ENCODE measurements at places on chromosomes 12 and 14. TPM values are rescaled to one million over a fixed set of nuclear protein-coding genes. Genes with fewer than 3 reads are reported as not detected.

OR4E2 gene
- not detected for total RNA-seq

SIX6 gene
- total RNA-seq, result not detected

CLEC7A gene
- under 0.01 TPM for total RNA-seq

KERA gene
- total RNA-seq, result not detected

CFL2 gene
- 173 TPM for total RNA-seq

HNRNPA1 gene
- 242 TPM for total RNA-seq

PTPN21 gene
- 14.2 TPM for total RNA-seq

NPFF gene
- not detected for total RNA-seq

NFATC4 gene
- 56.4 TPM for total RNA-seq

SMOC1 gene
- total RNA-seq, result not detected

CLEC2A gene
- not detected for total RNA-seq

ENDOU gene
- not detected for total RNA-seq

FBLN5 gene
- 77.7 TPM for total RNA-seq

PLA2G1B gene
- total RNA-seq, result not detected

DNA sequence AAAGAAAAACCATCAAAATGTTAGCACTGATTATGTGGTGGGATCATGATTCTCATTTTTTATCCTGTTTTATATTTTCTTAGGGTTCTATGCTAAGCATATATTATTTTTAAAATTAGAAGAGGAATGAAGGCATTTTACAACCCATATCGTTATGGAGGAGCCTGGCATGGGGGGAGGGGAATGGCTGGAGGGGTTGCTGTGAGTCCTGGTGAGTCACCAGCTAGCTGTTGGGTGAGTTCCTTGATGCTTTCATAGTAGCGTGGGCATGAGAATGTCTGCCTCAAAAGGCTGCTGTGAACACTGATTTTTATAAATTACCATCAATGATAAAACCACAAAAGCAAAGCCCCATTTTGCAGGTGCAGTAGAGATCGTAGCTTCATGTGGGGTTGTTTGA, 46.9 kb downstream of the C14orf132 start:
- peak; percentile 62 for DNase-seq

GRCh38 chr12:56785141-56785865, 22.2 kb downstream of the HSD17B6 start:
- DNase-seq, result no peak

- no peak for DNase-seq
Measured at GRCh38 chr12:51528852-51529650, 62.0 kb upstream of the SCN8A start.

- DNase-seq, result no peak
Measured at GRCh38 chr14:39369029-39369428, 63.2 kb downstream of the FBXO33 start.

DNA sequence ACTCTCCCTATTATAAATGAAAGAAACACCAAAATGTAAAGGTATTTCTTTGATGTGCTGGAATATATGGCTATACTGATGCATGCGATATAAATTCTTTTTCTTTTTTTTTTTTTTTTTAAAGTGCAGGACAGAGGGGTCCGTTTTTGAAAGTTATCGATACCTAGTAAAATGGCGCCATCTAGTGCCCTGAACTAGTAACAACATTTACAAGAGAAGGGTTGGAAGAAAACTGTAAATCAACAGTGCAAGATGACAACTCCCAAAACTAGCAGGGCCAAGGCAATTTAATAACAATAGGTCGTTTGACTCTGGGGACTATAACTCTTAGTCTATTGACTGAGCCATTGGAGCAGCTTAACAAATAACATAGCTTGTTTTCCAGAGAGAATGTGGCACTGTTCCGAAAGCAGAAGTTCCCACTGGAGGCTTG, 137.7 kb downstream of the SPTSSA start:
- DNase-seq, result peak; percentile 53

DNA sequence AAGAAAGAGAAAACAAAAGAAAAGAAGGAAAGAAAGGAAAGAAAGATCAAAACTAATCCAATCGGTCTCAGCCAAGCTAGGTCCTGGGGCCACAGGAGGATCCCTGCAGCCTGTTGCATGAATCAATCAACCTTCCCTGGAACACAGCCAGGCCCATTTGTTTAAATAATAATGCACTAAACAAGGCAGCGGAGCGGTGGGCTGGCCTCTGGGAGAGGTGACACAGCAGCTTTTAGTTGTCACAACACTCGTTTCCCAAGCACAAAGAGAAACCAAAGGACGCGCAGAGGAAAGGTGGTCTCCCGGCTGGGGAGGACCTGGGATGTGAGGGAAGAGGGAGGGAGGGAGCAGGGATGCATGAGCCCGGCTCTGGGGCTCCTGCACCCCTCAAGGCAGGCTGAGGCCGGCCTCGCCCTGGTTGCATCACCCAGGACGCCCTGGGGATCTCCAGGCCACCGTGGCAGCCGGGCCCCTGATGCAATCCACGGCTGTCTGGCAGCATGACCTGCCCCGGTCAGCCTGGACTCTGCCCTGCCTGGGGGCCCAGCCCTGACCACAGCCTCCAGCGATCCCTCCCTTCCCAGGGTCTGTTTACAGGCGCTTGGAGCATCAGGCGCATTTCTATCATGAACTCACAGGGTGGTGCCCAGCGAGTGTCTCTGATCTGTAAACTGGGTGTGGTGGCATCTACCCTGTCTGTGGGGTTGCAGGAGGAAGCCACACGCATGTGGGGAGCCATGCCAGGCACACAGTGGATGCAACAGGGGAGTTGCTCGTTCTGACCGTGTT, 32.5 kb downstream of the MMP17 start:
- peak; percentile 96 for DNase-seq

GRCh38 chr14:65098586-65098985, 3.7 kb downstream of the MAX start:
- DNase-seq, result peak; percentile 75

DNA sequence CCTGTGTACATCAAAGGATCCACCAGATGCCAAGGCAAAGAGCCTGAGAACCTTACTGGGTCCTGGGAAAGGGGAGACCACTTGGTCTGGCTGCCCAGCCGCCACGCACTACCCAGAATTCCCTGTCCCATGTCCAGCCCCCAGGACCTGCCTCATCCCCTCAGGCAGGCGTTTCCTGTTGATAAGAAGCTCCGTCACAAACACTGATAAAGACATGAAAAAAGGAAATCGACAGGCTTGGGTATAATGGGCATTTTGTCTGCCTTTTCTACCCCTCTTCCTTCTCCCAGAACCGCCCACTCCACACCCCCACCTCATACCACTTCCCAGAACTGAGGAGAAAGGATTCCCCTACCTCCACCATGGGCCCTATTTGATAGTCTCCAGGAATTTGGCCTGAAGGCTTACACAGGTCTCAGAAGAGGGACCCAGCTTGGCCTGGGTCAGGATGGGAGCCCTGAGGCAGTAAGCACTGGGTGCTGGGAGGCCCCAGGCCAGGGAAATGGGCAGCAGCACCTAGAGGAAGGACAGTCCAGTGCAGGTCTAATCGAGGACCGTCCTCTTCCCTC, 18.8 kb downstream of the ACVRL1 start:
- peak; percentile 64 for DNase-seq

DNA sequence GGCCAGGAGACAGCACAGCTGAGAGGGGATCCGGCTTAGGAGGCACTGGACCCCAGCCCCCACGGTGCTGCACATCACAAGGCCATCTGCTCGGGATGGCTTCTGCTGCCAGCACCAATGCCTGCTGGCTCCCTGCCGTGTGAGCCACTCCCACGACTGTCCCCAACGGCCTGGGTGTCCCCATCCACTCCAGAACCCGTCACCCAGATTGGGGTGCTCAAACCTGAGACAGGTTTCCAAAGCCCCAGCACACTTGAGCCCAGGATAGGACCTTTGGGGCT, 102.4 kb downstream of the RFLNA start:
- no peak for DNase-seq

- DNase-seq, result no peak
Measured at GRCh38 chr12:49764126-49764525, 22.8 kb downstream of the TMBIM6 start.

- DNase-seq, result peak; percentile 30
Measured at GRCh38 chr12:43151441-43151981, 400.5 kb downstream of the ADAMTS20 start.

GRCh38 chr14:104865631-104866441, 768 bp downstream of the CEP170B start:
- DNase-seq, result peak; percentile 68

DNA sequence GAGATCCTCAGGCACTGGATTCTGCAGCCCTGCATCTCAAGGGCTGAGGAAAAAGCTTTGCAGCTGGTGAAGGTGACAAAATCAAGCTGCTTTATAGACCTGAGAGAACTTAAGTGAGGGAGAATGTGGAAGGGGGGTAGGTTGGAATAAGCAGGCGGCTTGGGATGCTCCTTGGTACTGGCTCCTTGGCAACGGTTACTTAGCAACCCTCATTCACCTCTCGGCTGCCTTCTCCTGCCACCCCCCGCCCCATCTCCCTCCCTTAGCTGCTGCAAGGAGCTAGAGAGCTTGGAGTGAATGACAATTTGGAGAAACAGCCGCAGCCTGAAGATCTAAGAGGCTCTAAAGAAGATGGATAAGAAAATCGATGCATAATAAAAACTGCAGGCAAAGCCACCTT, 44.1 kb upstream of the CISTR start:
- DNase-seq, result no peak

All from fibroblast of villous mesenchyme (primary cell).